ENCODE measurements at places on chromosomes 2 and 18.

DNA sequence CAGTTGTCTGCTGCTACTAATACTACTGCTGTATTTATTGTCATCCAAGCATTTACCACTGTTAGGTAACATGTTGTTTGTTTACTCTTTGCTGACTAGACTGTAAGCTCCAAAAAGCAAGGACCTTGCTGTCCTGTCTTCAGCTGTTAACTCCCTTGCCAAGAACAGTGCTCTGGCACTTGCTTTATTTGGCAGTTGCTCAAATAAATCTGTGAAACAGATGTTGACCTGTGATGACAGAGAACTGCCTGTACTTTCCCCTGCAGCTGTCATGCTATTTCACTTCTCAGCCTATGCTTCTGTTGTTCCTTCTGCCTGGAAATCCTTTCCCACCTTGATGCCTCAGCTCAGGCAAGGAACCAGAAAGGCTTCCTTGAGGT, 181.2 kb downstream of the ATAD2B start:
- DNase-seq = no peak

DNA sequence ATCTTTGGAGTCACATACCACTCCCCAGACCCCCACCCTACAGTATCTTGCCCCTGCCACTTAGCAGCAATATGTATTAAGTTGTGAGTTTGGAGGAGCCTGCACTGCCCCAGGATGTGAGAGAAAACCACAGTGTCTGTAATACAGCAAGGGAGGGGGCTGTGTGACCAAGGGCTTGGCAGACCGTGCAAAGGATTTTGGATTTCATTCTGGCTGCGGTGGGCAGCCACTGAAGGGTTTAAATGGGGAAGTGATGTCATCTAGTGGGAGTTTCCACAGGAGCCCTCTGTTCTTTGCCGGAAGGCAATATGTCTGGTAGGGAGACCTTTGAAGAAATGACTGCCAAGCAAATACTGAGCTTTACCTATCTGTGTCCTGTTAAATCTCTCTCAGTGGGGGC, 202.4 kb downstream of the FHOD3 start:
- DNase-seq = no peak

GRCh38 chr18:7729868-7730267, 162.8 kb downstream of the PTPRM start:
- no peak for DNase-seq

- peak; percentile 58 for DNase-seq
Measured at GRCh38 chr18:46169464-46169941, 65.3 kb downstream of the HAUS1 start.

GRCh38 chr2:201942531-201942930, 91.1 kb upstream of the FZD7 start:
- no peak for DNase-seq

DNA sequence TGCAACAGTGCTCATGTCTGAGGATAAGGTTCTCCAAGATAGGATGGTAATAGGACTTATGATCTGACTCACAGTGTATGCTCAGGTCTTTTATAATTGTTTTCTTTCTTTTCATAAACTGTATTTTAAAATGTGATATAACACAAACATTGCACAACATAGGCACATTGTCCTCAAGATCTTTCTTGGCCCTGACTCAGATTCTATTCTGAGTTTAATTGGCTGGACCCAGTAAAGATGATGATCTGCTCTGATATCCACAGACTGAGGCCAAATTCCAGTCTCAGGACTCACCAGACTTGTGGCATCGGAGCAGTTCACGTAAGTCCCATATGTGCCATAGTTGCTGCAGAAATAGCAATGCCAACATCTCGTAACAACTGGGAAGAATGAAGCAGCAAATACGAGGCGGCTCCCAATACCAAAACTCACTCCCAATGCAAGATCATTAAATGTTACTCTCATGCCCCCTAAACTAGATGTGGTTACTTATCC, 448.9 kb upstream of the SLC14A2 start:
- DNase-seq = no peak

DNA sequence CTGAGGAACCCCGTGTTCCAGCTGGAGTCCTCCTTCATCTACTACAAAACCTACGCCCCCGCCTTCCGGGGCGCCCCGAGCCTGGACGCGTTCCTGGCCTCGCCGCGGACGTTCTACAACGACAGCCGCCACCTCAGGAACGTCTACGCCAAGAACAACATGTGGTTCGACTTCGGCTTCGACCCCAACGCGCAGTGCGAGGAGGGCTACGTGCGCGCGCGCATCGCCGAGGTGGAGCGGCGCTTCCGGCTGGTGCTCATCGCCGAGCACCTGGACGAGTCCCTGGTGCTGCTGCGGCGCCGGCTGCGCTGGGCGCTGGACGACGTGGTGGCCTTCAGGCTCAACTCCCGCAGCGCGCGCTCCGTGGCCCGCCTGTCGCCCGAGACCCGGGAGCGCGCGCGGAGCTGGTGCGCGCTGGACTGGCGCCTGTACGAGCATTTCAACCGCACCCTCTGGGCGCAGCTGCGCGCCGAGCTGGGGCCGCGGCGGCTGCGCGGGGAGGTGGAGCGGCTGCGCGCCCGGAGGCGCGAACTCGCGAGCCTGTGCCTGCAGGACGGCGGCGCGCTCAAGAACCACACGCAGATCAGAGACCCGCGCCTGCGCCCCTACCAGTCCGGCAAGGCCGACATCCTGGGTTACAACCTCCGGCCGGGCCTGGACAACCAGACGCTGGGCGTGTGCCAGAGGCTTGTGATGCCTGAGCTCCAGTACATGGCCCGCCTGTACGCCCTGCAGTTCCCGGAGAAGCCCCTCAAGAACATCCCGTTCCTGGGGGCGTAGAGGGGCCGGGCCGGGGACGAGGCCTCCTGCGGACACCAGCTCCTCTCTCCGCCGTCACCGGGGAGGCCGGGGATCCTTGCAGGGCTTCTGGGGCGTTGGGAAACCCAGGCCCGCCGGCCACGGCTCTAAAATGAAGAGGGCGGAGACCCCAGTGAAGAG, 5.3 kb upstream of the NEU4 start:
- no peak for DNase-seq

DNA sequence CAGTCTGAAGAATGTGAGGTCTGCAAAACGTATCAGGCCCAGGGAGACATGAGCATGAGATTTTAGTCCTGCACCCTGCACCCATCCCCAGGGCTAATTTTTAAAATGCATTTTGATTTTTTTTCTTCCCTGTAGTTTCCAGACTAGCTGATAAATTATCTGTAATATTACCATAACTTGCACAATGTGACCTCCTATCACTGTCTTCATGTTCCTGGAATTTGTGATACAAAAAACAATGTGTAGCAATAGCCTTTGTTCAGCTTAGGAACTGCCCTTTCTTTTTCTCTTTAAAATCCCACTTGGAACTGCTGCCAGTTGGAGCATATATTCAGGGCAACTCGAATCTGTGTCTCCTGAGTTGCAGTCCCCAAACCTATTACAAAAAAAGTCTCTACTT, 222.8 kb upstream of the HS6ST1 start:
- DNase-seq = no peak

GRCh38 chr2:205699515-205700289, 17.4 kb downstream of the NRP2 start:
- DNase-seq = no peak

GRCh38 chr2:128651000-128651399, 332.3 kb upstream of the HS6ST1 start:
- DNase-seq = no peak

DNA sequence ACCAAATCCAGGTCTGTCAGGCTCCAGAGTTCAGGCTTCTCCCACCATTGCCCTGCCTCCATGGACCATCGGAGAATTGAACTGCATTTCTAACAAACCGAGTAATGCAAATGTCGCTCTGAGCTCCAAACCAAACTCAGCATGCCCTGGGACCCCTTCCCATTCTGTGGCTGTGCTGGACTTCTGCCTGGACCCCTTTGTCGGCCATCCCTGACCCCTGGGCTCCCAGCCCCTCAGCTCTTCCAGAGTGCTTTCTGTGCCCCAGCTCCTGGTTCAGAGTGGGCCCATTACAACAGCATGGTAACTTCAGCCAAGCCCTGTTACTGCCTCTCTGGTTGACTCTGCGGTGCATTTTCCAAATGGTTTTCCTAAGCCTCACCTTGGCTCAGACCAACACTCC, 55.1 kb upstream of the MAPRE3 start:
- no peak for DNase-seq

GRCh38 chr2:15449556-15450236, 111.4 kb downstream of the NBAS start:
- DNase-seq = no peak

- DNase-seq = no peak
Measured at GRCh38 chr2:217222309-217222910, 362.5 kb upstream of the TNP1 start.

GRCh38 chr2:236968880-236969534, 116.7 kb upstream of the COPS8 start:
- DNase-seq = no peak

GRCh38 chr2:46157072-46157965, 139.9 kb upstream of the EPAS1 start:
- DNase-seq = no peak

Measured in HepG2 (cell line).